AG09309 (cell line): ENCODE measurements at places on chromosomes 11 and 22.

GRCh38 chr11:96277696-96278038 is 65.3 kb downstream of the MAML2 start:
- DNase-seq: no peak

DNA sequence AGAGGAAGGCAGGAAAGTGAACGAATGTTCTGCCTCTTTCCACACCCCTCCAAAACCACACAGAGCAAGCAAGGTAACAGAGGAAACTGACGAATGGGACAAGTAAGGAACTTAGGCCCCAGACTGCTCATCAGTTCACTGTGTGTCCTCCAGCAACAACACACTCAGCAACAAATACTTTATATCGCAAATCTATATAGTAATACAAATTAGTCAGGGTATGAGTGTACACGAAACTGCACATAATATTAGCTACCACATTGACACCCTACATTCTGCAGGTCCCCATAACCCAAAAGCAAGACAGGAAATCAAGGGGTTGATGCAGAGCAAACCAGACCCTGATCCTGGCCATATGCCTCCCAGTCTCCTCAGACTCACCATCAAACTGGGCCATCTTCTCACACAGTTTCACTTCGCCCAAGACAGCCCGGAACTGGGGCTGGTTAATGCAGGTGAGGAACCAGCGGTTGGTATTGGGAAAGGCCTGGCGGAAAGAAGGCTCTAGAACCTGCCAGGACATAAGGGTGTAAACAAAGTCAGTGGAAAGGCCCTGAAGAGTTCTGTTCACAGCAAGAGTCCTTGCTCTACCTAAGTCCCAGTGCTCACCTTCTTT is 6.6 kb downstream of the EEF1G start:
- DNase-seq: no peak

DNA sequence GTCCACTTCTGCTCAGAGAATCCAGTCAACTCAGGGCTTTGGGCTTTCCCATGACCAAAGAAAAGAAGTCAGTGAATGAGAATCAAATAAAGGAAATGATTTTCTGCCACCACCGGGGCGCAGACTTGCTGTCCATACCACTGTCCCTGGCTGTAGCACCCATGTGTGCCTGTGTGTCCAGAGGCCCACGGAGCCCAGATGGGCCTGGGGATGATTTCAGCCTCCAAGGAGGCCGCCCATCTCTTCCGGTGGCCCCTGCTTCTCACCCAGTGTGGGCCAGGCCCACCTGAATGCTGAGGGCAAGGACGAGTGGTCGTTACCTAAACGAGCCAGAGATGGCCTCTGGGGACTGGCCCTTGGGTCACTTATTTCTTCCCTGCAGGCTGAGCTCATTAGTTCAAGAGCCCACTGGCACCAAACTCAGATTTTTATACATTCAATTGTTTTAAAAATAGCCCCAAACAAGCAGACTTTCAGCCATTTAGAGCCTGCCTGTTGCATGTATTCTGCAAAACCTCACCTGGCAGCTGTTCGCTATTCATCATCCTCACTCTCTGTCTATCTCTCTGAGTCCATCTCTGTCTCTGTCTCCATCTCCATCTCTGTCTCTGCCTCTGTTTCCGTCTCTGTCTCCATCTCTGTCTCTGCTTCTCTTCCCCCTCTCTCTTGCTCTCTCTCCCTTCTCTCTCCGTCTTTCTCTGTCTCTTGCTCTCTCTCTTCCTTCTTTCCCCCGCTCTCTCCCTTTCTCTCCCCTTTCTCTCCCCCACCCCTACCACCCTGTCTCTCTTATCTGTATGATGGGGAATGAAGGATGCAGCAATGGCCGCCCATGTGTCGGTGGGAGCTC is 24.2 kb downstream of the KRTAP5-5 start:
- DNase-seq: no peak

- no peak for DNase-seq
Measured at GRCh38 chr22:41598891-41599635, 9.4 kb upstream of the PMM1 start.

DNA sequence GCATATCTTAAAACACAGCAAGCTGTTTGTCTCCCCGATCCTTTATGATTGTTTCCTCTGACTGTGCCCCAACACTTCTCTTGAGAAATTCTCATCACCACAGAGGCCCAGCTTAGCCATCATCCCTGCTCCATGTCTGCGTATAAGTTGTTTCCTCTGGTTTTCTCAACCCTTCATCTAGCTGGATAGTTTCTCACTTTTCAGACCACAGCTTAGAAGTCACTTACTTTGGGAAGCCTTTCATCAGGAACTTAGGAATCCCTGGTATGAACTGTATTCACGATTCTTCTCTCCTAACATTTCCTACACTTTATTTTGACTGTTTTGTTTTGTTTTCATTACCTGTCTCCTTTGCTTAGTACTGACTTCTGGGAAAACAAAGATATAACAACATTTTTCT is 295.2 kb downstream of the GUCY1A2 start:
- no peak for DNase-seq
